ENCODE measurements at places on chromosomes 12 and 14.
A peak's percentile ranks its signal among the peaks of the same experiment; 100 is the strongest.

DNA sequence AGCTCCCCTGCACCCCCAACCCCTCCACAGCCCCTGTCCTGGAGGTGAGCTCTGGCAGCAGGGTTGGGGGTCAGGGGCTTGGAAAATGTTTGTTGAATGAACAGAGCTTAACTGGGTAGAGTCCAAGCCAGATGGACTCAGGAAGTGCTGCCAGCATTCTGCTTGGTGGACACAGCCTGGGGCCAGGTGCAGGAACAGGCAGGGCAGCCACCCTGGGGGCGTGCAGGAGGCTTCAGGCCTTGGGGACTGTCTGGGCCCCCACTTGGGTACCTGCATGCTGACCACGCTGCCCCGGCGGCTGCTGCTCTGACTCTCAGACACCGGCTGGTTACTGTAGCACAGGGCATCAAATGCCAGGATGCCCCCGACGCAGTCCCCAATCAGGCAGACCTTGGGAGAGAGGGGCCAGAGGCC is 15.7 kb downstream of the ARL6IP4 start:
- H3K4me1 ChIP-seq = peaks cover 4% of the 10 kb centered on the region
- H3K27me3 ChIP-seq = no peaks in the 10 kb centered on the region
- H3K4me3 ChIP-seq = no peak overlapping the region
- DNase-seq = no peak
- H3K27ac ChIP-seq = no peak overlapping the region

DNA sequence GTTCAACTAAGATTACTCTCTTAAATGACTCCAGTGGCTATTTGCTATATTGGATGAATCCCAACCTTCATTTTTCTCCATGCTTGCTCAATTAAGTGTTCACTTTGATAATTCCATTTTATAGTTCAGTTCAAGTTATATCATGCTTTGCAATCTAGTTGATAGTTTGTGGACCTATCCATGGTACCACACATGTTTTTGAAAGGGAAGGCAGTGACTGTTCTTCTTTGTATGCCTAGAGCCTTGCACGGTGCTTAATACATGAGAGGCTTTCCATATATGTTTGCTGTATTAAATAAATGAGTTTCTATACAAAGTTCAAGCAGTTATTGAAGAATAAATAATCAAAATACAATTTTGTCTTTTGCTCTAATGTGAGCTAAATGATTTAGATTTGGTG is 391.3 kb downstream of the NELL2 start:
- H3K27me3 ChIP-seq = no peaks in the 10 kb centered on the region
- H3K4me1 ChIP-seq = no peaks in the 10 kb centered on the region
- no peak for DNase-seq
- H3K4me3 ChIP-seq = no peak overlapping the region

GRCh38 chr12:47551426-47551851 is 154.4 kb downstream of the RPAP3 start:
- no peaks in the 10 kb centered on the region for H3K27me3 ChIP-seq
- DNase-seq = no peak
- no peaks in the 10 kb centered on the region for H3K36me3 ChIP-seq
- no peaks in the 10 kb centered on the region for H3K4me1 ChIP-seq
- H3K4me3 ChIP-seq = no peak overlapping the region

GRCh38 chr14:75523771-75524171 is 1.5 kb downstream of the BATF start:
- no peak overlapping the region for H3K27ac ChIP-seq
- H3K4me3 ChIP-seq = no peak overlapping the region
- H3K4me1 ChIP-seq = peaks cover 17% of the 10 kb centered on the region

GRCh38 chr12:27871946-27872345 is 91.9 kb upstream of the MANSC4 start:
- H3K36me3 ChIP-seq = no peaks in the 10 kb centered on the region
- H3K27me3 ChIP-seq = no peaks in the 10 kb centered on the region
- H3K4me1 ChIP-seq = peaks cover 6% of the 10 kb centered on the region
- no peak for DNase-seq
- H3K4me3 ChIP-seq = no peak overlapping the region

DNA sequence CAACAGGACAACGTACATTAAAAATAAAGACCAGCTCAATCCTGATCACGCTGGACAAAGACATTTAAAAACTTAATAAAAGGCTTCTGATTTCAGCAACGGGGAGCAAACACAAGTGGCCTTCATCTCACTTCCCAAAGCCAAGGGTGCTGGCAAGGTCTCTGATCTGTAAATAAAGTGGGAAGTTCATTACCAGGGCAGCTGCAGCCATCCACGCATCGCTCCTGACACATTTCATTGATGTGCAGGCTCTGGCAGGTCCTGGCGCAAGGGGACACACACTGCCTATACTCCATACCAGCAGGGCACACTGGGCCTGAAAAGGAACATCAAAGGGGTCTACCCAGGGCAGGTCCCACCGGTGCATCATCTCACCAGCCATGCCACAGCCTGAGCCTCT is 51.0 kb downstream of the VWF start:
- H3K27ac ChIP-seq = no peak overlapping the region
- H3K4me3 ChIP-seq = no peak overlapping the region
- H3K27me3 ChIP-seq = no peaks in the 10 kb centered on the region
- no peaks in the 10 kb centered on the region for H3K36me3 ChIP-seq

DNA sequence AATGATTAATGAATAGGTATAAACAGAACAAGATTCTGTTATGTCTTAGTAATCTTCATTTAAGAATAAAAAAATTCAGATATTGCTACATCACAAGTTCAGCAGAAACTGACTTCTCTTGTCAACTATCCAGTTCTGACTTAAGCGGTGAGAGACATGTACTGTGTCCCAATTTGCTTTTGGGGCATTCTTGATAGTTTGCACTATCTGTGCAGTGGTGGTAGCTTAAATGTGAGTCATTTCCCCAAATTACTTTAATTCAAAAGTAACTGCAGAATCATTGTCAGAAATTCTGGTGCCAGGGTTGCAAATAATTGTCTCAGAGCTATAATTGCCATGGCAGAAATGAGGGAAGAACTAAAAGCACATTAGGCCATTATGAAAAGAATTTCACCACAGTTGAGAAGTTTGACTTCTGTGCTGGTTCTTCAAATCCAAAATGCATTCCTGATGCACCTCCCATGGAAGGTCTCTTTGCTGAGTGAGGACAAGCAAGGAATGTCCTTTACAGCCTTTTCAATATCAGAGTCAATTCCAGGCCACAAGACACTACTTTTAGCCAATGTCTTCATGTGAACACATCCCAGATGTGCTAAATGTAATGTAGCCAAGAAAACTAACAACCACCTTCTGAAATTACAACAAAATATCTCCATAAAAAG is 304.7 kb downstream of the SSPN start:
- H3K27me3 ChIP-seq = no peaks in the 10 kb centered on the region
- H3K4me1 ChIP-seq = no peaks in the 10 kb centered on the region
- H3K27ac ChIP-seq = no peak overlapping the region

GRCh38 chr12:4015225-4016091 is 142.3 kb upstream of the PARP11 start:
- DNase-seq = peak; percentile 81
- no peak overlapping the region for H3K4me3 ChIP-seq
- no peaks in the 10 kb centered on the region for H3K36me3 ChIP-seq
- H3K27ac ChIP-seq = peak overlapping the region; percentile 43

DNA sequence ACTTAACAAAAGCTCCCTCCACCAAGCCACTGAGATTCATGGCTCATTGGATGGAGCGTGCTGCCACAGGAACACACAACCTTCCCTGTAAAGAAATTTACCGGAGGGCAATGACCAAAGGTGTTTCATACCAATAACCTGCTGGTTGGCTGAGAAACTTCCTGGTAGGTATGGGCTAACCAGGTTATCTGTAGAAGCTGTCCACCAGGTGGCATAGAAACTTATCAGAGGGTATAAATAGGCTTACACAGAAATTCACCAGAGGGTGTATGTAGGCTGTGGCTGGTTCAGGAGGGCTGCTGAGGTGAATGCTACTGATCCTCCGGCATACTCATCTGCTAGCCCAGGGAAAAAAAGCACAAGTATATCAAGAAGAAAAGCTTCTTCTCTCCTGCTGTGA is 27.1 kb upstream of the MTERF2 start:
- no peaks in the 10 kb centered on the region for H3K27me3 ChIP-seq
- no peaks in the 10 kb centered on the region for H3K36me3 ChIP-seq
- DNase-seq = peak; percentile 97
- H3K4me1 ChIP-seq = no peaks in the 10 kb centered on the region
- H3K27ac ChIP-seq = no peak overlapping the region

DNA sequence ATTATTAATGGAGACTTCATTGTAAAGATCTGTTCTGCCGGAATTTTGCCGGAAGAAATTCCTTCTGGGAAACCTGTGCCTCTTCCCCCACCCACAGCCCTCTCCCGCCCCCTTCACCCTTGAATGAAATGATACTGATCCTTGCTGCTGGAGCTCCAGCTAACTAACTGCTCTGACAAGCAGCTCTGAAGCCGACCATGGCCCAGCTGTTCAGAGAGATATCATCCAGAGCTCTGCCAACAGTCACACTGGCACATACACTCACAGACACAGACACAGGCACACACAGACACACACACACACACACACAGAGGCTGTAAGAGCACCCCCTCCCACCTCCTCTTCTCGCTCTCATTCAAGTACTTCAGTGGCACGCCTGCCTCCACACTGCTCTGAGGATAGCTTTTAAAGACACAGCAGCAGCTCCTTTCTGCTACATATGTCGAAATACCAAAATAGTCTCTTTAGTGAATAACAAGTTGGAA is 88.6 kb downstream of the R3HDM2 start:
- no peak overlapping the region for H3K27ac ChIP-seq
- peaks cover 5% of the 10 kb centered on the region for H3K36me3 ChIP-seq
- peak; percentile 19 for DNase-seq
- H3K4me1 ChIP-seq = no peaks in the 10 kb centered on the region

DNA sequence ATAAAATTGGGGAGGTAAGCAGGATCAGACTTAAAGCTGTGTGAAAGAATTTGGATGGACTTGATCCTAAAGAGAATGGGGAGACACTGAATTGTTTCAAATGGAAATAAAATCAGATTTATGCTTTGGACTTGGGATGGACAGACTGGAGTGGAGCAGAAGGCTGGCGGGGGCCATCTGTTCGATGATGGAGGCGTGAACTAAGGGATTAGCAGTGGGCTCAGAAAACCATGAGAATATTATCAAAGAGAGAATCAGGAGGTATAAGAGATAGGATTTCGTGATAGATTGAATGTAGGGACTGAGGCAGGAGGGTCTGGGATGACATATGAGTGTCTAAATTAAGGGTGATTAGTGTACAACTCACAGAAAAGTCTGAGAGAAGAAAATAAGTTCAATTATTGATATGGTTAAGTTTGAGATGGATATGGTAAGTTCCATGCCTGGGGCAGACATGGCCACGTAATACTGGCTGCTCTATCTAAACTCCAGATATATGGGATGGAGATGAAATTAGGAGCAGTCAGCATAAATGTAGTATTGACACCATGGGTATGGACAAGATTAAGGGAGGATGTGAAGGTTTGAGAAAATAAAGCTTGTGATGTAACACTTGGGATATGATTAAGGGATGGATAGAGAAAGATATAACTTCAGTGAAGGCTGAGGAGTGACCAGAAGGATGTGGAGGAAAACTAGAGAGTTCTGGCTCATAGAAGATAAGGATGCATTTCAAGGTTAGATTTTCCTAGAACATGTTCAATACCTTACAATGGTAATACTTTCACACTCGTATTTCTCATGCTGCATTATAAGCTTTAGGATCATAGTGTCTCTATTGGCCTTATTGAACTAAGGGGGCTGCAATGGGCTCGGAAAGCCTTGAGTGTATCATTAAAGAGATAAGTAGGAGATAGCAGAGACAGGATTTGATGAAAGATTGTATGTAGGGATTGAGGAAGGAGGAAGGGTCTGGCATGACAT is 1.0 kb upstream of the TSSK4 start:
- H3K4me1 ChIP-seq = peaks cover 4% of the 10 kb centered on the region
- no peaks in the 10 kb centered on the region for H3K27me3 ChIP-seq
- H3K27ac ChIP-seq = no peak overlapping the region
- DNase-seq = no peak

GRCh38 chr12:7101047-7101693 is 7.8 kb downstream of the C1RL start:
- no peaks in the 10 kb centered on the region for H3K27me3 ChIP-seq
- DNase-seq = no peak
- no peak overlapping the region for H3K27ac ChIP-seq
- peaks cover 9% of the 10 kb centered on the region for H3K36me3 ChIP-seq
- no peak overlapping the region for H3K4me3 ChIP-seq
- no peaks in the 10 kb centered on the region for H3K4me1 ChIP-seq

DNA sequence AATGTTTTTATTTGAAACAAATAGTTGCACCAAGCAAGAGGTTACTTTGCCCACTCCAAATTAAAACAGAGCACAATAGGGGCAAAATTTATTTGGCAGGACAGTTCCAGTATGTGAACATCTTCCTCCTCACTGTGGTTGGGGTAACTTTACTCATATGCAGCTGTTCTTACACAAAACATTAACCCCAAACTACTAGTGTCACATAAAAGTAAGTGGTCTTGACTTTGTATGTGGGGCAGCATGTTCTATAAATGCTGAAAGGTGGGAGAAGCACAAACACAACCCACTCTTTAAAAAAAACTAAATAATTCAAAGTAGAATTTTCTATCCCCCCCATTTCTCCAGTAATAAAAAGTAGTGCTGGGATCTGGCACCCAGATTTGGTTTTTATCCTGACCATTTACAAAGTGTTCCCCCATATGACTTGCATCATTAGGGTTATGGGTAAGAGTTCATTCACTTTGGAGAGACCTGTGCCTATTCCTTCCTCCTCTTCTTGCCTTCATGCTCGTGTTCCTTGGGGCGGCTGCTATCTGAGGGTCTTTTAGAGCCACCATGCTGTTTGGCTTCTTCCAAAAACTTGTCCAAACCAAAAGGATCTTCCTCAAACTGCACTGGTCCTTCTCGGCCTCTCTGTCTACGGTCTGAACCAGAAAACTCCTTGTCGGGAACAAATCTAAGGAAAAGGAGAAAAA is 9.9 kb downstream of the SLIRP start:
- no peaks in the 10 kb centered on the region for H3K4me1 ChIP-seq
- H3K36me3 ChIP-seq = peaks cover 35% of the 10 kb centered on the region
- H3K4me3 ChIP-seq = no peak overlapping the region
- no peaks in the 10 kb centered on the region for H3K27me3 ChIP-seq
- DNase-seq = no peak
- H3K27ac ChIP-seq = no peak overlapping the region

All from trophoblast cell (in vitro differentiated cells and primary cell).